Endothelial cell (in vitro differentiated cells): ENCODE measurements at places on chromosomes 7 and 10.

- no peak for DNase-seq
These were observed 13.2 kb downstream of the TMEM243 start for GRCh38 chr7:87206361-87206760.

DNA sequence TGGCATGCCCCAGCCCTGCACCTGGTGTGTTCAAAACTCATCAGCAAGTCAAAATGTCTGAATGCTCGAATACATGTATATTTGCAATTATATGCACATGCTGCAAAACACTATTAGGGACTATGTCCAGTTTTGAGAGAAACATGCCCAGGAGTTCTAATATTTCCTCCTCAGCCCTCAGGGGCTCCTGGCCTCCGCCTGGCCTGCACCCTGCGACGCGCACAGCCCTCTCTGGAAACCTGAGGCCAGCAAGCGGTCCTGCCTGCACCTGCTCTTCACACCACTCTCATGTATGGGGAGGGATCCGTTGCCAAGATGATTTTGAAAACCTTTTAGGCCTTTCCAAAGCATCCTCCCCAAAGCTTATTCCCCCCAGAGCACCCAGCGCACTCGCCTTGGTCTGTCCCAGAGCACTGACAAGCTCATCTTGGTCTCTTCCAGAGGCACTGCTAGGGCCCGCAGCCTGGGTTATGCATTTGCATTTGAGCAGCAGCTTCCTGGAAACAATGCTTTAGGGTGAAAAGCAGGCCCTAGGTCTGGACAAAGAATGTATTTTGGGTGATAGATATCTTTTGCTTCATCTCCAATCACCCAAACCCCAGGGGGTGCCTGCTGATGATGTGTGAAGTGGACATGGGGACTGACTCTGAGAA, 22.6 kb upstream of the CNPY1 start:
- no peak for DNase-seq

- DNase-seq, result no peak
These were observed 4.6 kb upstream of the ADCYAP1R1 start for GRCh38 chr7:31047313-31048146.

DNA sequence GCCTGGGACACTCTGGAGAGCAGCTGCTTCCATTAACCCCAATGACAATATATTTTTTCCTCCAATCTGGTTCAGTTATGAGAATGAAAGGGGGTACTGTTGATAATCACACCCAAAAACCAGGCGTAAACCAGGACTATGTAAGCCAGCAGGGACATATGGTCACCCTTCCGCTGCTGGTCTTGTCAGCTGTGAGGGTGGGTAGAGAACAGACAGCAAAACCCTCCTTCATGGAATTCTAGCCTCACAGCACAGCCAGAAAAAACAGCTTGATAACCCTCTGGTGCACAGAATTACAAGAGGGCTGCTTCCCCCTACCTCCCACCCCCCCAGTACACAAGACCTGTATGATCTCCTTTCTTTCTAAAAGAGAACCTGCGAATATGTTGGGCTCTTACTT, 368.8 kb upstream of the ZMIZ1 start:
- no peak for DNase-seq

GRCh38 chr7:145729691-145730090, 386.9 kb upstream of the CNTNAP2 start:
- no peak for DNase-seq

DNA sequence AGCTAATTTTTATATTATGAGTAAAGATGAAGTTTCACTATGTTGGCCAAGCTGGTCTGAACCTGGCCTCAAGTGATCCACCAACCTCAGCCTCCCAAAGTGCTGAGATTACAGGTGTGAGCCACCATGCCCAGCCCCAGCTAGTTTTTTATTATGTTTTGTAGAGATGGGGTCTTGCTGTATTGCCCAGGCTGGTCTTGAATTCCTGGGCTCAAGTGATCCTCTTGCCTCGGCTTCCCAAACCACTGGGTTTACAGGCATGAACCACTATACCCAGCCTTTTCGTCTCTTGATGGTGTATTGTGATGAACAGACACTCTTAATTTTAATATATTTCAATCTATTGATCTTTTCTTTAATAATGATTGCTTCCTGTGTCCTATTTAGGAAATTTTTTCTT, 17.7 kb downstream of the RAB19 start:
- no peak for DNase-seq

DNA sequence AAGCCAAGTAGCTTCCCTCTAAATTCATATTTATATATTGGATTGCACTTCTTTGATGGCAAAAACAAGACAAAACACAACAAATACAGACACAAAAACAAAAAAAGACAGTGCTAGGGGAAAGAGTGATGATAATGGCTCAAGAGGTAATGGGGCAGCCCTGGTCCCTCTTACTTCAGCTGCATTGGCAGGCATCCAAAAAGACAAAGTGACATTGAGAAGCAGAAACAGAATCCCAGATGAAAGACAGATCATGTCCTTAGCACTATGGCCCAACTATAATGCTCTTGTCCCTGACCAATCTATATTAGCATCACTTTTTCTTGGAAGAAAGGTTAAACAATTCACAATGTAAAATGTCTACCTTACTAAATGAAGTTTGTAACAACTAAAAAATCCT, 76.2 kb downstream of the GPR85 start:
- no peak for DNase-seq

DNA sequence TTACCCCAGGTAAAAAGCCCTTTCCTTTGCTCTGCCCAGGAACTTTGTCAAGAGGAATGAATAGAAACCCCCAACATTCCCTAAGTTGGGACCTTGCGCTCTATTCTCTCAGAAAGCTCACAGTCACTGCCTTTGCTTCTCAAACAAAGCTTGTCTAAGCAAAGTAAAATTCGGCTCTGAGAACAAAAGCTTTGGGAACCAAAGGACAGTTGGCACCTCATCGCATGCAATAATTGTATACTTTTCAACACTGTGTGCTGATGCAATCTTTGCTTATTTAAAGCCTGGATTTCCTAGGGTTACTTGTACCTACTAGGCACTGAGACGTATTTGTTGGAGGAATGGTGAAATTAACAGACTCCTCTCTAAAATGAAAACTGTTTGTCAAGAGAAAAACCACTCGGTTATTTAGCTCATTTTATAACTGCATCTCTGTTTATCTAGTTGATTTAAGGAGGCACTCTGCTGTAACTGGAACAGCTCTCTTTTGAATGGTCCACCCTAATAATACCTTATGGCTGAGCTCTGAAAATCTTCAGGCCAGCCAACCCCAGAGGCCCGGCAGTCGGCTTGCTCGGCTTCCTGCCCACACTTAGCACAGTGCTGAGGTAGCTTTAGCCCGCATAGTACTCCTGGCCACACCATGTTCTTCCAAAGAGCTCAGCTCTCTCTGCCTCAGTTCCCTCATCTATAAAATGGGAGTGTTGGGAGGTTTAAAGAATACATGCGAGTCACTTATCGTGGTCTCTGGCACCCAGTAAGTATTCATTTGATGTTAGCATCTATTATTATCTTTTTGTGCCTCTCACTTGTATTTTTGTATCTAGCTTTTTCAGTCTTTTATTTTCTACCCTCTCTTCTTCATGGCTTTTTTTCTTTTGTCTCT, 80.2 kb upstream of the PRR15 start:
- no peak for DNase-seq

- no peak for DNase-seq
These were observed 96.8 kb downstream of the INPP5A start for GRCh38 chr10:132634241-132634946.

DNA sequence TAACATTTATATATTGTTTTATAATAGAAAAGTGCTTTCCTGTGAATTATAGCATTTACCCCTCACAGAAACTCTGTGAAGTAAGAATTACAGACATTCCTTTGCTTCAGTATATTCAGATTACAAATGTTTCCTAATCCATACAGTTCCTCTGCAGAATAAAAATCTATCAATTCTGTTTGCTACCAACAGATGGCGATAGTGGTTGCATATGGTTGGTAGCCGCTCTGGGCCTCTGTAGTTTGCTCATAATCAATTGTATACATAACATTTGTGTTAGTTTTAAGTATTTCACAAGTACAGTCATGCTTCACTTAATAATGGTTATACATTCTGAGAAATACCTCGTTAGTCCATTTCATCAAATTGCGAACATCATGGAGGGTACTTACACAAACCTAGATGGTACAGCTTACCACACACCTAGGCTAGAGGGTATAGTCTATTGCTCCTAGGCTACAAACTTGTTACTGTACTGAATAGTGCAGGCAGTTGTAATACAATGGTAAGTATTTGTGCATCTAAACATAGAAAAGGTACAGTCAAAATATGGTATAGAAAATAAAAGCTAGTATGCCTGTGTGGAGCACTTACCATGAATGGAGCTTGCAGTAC, 94.4 kb upstream of the STEAP4 start:
- no peak for DNase-seq

DNA sequence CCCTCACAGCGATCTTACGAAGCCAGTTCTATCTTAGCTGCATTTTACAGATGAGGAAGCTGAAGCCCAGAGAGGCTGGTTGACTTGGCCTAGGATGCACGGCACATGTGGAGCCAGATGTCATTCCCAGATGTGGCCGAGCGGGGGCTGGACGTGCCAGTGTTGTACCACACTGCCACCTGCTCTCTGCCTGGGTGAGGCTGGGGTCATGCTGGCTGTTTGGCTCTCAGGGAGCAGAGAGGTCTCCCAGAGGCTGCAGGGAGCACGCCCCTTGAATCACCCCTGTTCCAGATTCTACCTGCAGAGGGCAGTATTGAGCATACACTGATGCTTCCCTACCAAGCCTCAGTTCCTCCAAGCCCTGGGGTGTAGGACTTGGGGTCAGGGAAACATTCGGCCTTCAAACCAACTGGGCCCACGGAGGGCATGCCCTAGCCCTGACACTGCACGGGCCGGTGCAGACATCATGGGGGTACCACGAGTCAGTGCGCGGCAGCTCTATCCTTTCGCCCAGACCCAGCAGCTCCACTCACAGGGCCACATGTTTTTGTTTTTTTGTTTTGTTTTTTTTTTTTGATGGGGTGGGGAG, 3.8 kb upstream of the GTF2IRD1 start:
- peak; percentile 77 for DNase-seq

GRCh38 chr7:3510101-3511020, 209.3 kb downstream of the SDK1 start:
- DNase-seq, result no peak

DNA sequence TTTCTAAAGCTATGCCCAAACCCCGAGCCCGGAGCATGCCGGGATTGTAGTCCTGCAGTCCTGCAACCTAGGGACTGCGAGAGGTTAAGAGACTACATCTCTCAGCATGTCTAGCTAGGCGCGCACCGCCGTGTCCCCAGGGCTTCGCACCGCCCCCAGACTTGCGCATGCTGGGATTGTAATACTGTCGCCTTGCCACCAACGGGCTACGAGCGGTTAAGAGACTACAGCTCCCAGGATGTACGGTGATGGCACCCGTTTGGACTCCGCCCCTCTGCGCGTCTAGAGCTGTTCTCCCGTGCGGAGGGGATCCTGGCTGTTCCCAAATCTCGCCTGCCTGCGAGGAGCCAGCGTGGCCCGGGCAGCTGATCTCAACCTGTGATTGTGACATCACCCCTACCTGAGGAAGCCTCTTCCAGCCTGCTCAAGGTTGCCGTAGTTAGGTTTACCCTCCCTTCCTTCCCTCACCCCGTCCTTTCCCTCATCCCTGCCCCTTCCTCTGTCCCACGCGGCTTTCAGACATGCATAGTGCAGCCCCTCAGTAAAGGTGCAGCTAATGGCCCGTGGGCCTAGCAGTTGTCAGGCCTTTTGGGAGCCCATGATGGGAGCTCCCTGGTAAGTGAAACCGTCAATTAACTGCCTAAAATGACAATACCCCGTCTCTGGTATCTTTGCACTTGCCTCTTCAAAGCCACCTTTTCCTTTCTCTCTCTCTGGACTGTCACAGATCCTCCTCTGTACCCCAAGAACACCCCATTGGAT, 6.3 kb upstream of the ZNF736 start:
- DNase-seq, result peak; percentile 55

- no peak for DNase-seq
These were observed 66.0 kb downstream of the CHCHD3 start for GRCh38 chr7:133015888-133016287.

DNA sequence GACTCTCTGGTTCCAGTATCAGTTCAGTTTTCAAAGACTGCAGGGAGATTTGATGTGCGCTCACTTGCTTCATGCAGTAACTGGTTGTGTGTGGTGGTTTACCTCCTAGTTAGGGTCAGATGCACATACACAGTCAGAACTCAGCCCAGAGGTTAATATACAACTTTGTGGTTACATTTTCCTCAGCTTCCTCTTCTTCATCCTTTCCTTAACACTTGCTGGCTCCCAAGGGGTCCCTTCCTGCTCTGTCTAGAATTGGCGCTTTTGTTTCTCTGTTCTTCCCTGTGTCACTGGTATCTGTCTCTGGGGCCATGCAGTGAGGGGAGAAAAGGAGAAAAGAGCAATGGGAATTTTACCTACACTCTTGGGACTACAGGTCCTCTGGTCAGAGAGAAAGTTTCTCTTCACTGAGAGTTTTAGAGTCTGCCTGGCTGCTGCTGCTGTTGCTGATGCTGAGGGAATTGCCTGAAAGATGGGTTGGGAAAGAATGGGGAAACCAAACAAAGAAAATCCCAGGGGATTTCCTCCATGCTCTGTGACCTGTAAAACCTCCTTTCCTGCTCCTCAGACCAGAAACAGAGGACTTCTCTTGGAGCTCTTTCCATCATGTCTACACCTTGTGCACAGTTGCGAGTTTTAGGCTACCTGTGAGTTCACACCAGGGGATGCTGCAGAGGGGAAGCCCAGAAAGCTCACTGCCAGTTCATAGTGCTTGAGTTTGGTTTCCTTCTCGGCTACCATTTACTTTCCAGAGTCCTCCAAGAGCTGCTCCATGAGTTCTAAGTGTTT, 74.6 kb downstream of the WDFY4 start:
- DNase-seq, result no peak

- no peak for DNase-seq
These were observed 40.7 kb upstream of the ANAPC16 start for GRCh38 chr10:72175149-72175548.

GRCh38 chr7:134355004-134355525, 38.3 kb upstream of the SLC35B4 start:
- DNase-seq, result no peak

DNA sequence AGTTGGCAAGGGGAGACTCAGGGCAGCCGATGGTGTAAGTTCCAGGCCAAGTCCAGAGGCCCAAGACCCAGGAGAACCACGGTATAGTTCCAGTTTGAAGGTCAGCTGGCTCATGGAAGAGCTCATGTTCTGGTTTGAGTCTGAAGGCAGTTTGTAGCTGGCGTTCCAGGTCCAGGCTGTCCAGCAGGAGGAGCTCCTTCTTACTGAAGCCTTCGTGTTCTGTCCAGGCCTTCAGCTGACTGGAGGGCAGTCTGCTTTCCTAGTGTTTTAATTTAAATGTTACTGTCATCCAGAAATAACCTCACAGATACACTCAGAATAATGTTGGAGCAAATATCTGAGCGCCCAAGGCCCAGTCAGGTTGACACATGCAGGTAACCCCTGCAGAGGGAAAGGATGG, 4.2 kb downstream of the SUN1 start:
- DNase-seq, result peak; percentile 53

- no peak for DNase-seq
These were observed 148.8 kb downstream of the PPP1R9A start for GRCh38 chr7:95056107-95056739.
